ENCODE measurements at places on chromosomes 7 and 10.

- DNase-seq = no peak
Observed at GRCh38 chr10:63910806-63911205, 389.6 kb downstream of the REEP3 start.

DNA sequence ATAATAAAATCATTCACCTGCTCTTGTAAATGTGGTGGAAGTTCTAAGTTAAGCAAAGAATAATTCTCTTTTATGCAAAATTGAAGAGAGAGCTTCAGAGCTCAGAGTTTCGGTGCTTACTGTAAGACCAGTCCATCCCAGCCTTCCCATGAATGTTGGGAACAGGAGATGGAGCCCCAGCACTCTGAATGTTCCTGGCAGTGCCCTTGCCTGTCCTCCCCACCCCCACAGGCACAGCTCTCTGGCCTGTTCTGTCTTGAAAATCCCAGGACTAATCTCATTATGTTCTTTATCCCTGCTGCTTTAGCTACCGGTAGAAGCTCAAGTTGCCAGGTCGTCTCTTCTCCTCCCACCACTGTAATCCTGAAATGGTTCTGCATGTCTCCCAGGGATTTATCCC lies 29.1 kb upstream of the LHFPL3 start:
- DNase-seq = no peak

- no peak for DNase-seq
Observed at GRCh38 chr7:148670807-148671206, 27.9 kb upstream of the CUL1 start.

- no peak for DNase-seq
Observed at GRCh38 chr10:34370126-34370525, 445.0 kb downstream of the PARD3 start.

DNA sequence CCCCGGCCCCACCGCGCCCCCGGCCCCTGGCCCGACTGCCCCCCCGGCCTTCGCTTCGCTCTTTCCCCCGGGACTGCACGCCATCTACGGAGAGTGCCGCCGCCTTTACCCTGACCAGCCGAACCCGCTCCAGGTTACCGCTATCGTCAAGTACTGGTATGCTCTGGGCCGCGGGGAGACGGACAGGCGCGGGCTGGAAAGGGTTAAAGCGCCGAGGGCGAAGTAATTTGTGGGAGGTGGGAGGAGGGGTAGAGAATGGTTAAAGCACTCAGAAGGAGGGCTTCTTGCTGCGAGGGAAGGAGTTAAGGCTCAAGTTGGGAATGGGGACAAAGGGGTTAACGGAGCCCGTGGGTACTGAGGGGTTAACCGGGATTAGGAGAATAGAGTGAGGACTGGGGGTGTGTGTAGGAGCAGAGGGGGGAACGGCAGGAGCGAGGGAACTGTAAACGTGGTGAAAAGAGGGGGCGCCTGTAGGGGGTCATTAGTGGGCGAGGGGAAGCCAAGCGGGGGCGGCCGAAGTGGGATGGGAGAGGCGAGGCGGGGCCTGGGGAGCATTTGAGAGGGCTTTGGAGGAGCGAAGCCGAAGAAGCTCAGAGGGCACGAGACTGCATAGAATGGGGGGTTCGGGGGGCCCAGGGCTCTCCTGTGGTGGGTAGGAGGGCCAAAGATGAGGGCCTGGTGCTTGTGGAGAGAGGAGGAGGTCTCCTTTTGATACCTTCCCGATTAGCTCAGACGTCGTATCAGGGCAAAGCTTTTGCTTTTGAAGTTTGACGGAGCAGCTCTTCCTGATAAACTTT lies 605 bp downstream of the SUFU start:
- DNase-seq = peak; percentile 34

- DNase-seq = no peak
Observed at GRCh38 chr7:43747328-43748105, 11.0 kb upstream of the BLVRA start.

GRCh38 chr7:1457949-1458682 lies 1.2 kb downstream of the MICALL2 start:
- DNase-seq = no peak

DNA sequence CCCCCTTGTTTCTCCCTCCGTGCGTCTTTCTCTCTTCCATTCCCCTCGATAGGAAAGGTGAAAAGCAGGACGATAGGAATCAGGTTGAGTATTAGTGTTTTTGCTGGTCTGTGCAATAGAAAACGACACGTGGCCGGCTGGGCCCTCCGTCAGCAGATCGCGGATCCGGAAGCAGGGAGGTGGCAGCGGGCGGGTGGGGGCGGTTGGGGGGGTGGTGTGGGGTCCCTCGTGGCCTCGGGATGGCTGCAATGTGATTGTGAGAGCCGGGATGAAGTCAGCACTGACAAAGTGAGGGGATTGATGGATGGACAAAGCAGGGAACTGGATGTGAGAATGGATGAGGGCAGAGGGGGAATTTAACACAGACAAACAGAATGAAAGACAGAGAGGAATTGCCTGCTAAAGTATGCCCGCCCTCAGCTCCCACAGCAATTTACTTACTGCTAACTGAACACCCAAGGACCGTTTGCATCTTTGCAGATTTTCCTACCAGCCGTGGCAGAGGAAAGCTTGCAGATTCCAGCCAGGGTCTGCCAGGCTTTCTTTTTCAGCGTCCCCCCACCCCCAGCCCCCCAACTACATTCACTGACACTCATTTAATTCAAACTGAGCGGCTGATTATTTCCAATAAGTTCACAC lies 280.9 kb downstream of the LRMDA start:
- DNase-seq = no peak

- no peak for DNase-seq
Observed at GRCh38 chr7:76328389-76328788, 25.9 kb downstream of the HSPB1 start.

DNA sequence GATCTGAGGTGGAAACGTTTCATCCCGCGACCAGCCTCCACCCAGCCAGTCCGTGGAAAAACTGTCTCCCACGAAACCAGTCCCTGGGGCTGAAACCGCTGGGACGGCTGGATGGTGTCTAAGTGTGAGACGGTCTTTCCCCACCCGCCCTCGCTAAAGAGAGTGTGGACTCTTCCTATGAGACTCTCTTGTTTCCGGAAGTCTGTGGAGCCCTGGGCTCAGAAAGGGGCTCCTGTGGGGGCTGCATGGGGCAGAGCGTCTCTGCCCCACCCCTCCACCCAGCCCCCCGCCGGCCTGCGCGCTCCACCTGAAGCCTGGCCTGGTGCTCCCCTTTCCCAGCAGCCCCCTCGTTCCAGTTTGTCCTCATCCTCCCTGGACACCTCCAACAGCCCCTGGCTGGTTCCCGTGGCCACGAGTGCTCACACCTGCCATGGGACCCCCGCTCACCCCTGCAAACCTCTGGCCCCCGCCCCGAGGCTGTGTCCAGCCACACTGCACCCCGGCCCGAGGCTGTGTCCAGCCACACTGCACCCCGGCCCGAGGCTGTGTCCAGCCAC lies 28.7 kb downstream of the CFAP46 start:
- DNase-seq = no peak

DNA sequence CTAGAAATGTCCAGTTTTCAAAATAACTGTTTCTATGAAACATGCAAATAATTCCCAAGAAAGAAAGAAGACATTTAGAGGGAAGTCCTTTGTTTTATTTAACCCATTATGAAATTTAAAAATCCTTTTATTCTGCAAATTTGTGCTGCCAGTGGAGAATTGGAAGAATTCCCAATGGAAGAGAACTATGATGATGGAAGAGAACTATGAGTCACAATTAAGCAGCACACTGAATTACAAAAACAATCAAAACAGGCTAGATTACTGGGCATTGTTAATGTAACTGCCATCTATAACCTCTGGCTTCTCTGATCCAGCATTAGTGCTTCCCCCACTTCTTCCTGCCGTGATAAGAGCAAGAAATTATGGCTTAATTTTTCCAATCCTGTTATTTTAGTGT lies 126.2 kb upstream of the FEZF1 start:
- no peak for DNase-seq

- DNase-seq = no peak
Observed at GRCh38 chr7:70056363-70056762, 458.1 kb downstream of the AUTS2 start.

DNA sequence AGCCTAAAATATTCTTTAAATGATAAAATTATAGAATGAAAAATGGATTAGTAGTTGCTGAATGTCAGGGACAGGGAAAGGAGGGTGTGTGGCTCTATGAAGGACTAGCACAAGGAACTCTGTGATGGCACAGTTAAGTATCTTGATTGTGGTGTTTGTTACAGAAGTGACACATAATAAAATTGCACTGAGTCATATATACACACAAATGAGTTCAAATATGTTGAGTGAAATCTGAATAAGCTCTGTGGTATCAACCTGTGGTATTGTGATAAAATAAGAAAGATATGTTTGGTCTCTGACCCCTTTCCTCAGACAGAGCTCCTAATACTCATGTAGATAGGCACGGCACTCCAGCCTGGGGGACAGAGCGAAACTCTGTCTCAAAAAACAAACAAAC lies 181.5 kb upstream of the TRIM24 start:
- DNase-seq = no peak

GRCh38 chr7:7919449-7919945 lies 49.1 kb upstream of the GLCCI1 start:
- DNase-seq = no peak

GRCh38 chr10:118405928-118406327 lies 63.8 kb upstream of the FAM204A start:
- DNase-seq = no peak

DNA sequence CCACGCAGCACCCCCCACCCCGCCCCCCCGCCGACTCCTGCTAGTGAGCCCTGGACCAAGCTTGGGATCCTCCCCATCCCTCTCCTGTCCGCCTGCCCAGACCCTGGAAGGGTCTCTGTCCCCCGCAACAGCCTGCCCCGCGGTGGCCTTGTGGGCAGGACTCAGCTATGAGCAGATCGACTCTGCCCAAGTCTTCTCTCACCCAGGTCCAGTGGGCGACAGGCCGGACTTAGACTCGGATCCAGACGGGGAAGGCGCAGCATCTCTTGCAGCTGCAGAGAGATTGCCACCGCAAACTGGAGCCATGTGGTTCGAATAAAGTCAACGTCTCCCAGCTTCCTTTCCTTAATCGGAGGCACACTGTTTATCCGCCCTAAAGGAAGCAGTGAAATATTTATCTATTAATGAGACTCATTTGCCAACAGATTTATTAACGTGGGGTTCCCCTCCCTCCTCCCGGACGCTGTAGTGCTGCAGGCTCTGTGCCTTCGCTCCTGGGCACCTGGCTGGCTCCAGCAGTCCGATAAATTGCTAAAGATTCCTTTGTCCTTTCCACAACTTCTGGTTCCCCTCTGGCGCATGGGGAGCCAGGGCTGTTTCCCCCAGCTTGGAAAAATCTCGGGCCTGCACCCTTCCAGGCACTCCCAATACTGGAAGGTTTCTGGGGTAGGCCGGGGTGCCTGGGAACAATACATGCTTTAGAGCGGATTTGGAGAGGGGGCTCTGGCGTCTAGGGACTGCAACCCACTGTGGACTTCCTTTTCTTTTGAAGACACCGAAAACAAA lies 634 bp upstream of the HOXA7 start:
- DNase-seq = no peak

DNA sequence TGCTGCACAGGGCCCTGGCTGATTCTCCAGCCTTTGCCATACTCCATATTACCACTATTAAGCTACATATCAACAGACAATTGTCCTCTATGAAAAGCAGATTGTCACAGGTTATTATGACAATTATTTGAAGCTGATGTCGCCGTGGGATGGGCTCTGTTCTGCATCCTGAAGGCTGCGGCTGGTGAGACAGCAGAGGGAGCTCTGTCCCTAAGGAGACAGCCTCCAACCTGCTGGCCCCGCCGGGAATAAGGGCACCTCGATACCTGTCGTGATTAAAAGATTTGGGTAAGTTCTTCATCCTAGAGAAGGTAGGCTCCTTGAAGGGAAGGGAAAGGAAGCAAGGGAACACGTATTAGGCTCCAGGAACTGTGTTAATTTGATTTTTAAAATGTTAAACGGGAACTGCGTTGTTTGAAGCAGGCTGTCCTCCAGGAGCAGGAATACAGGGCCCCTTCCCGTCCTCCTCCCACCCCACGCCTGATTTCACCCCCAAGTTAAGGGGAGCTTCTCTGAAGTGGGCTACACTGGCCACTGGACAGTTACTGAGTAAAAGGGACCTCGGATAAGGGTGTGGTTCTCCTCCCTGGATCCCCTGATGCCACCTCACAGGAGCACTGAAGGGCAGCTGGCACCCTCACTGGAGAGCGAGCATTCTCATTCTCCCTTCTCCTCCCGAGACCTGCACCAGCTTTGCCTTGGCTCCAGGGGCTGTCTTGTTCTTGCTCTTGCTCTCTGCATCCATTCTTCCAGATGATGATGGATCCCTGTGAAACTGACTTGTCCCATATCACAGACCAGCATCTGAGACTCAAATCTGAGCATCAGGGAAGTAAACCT lies 11.8 kb upstream of the TIAL1 start:
- DNase-seq = peak; percentile 36

DNA sequence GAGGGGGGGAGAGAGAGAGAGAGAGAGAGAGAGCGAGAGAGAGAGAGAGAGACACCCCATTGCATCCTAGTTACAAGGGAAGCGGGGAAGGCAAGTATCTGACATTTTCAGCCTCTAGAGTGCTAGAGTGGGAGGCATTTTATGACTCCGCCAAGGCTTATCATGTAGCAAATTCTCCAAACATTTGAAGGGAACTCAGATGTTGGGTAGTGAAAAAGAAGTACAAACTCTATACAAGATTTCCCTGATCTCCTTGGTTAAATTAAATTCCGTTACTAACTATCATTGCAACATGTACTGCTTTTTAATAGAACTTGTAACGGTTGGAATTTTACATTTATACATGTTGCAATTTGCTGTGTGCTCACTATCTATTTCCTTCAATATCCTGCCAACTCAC lies 83.4 kb upstream of the FAM3C start:
- no peak for DNase-seq

- DNase-seq = no peak
Observed at GRCh38 chr10:48249004-48249762, 25.3 kb downstream of the FRMPD2 start.

GRCh38 chr7:104206841-104207240 lies 972 bp downstream of the ORC5 start:
- DNase-seq = no peak

GRCh38 chr10:42984761-42985325 lies 92.0 kb upstream of the RET start:
- DNase-seq = no peak

DNA sequence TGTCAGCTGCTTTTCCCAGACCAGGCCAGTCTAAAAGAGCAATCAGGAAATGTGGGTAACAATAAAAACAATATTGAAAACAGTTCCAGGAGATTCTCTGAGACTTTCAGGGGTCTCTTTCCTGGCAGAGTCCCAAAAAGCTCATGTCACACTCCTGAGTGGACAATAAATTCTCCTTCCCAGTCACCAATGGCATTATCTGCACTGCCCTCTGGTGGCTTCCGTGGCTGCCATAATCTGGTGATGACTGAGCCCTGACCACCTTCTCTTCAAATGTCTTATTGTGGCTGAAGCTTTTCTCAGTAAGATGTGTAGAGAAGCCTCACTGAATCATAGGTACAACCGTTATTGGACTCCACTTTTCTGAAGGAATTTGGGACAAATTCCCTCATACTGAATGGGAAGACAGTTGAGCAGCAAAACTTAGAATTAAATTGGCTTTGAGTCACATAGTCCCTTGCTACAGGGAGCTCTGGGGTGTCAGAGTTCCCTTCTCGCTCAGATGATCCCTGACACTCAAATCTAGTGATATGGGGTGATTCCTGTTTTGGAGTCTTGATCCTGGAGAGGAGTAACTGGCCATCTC lies 24.4 kb upstream of the ASAH2 start:
- DNase-seq = peak; percentile 14

GRCh38 chr7:5413449-5413786 lies 10.2 kb downstream of the TNRC18 start:
- DNase-seq = no peak

- DNase-seq = no peak
Observed at GRCh38 chr7:4883033-4883371, 514 bp downstream of the RADIL start.

All from CD4-positive, alpha-beta T cell treated with Interleukin-6 at 100 ng/mL for 8 hours (primary cell).